ENCODE measurements at places on chromosomes 5 and 9.

GRCh38 chr5:66285343-66285922, 141.3 kb downstream of the SREK1 start:
- DNase-seq = no peak

- no peak for DNase-seq
Observed at GRCh38 chr9:91177661-91178280, 183.9 kb downstream of the AUH start.

- no peak for DNase-seq
Observed at GRCh38 chr5:127002390-127002789, 28.0 kb downstream of the MARCHF3 start.

DNA sequence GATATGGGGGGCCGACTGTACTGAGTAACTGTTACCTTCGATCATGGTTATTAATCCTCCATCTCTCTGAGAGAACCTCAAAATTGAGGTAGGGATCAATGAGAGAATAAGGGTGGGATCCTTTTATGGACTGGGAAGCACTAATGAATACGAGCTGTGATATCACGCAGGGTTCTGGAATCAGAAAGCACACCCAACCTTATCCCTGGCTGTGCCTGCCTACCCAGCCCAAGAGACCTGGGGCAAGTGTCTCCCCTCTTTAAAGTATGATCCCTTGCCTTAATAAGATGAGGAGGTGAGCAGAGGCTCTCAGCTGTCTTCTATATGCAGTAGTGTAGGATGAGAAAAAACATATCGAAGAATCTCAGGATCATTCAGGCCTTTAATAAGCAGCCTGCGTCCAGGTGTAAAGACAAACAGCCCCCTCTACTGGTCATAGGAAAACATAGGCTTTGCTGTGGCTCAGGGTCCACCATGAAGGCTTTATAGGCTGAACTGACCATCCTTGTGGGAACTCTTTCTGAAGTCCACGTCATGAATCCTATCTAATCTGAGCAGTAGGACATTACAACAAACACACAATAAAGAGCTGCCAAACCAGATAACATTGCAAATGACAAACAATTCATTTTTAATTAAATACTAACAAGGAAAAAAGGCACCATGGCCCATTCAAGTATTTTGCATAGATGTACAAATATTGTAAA, 16.8 kb downstream of the NIPAL4 start:
- DNase-seq = peak; percentile 39

GRCh38 chr5:179437341-179438001, 92.2 kb upstream of the ADAMTS2 start:
- no peak for DNase-seq

GRCh38 chr5:124932791-124933600, 186.6 kb upstream of the ZNF608 start:
- DNase-seq = no peak

GRCh38 chr9:115198001-115198400, 80.0 kb upstream of the TNC start:
- no peak for DNase-seq

- DNase-seq = no peak
Observed at GRCh38 chr9:124353166-124353768, 62.0 kb downstream of the PSMB7 start.

DNA sequence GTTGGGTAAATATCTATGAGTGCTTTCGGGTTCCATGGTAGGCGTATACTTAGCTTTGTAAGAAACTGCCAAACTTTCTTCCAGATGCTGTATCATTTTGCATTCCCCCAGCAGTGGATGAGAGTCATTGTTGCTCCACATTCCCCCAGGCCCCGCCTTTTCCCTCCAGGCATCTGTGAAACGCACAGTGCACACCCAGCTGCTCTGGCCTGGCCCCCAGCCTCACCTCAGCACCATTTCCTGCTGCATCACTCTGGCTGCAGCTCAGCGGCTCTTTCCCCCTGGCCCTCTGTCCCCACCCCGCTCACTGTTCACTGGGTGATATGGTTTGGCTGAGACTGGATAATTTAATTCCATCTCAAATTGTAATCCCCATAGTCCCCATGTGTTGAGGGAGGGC, 76.6 kb upstream of the SPTLC1 start:
- DNase-seq = no peak

GRCh38 chr9:121736934-121737462, 85.6 kb downstream of the DAB2IP start:
- DNase-seq = no peak

GRCh38 chr5:128349044-128349858, 188.8 kb downstream of the FBN2 start:
- peak; percentile 67 for DNase-seq

DNA sequence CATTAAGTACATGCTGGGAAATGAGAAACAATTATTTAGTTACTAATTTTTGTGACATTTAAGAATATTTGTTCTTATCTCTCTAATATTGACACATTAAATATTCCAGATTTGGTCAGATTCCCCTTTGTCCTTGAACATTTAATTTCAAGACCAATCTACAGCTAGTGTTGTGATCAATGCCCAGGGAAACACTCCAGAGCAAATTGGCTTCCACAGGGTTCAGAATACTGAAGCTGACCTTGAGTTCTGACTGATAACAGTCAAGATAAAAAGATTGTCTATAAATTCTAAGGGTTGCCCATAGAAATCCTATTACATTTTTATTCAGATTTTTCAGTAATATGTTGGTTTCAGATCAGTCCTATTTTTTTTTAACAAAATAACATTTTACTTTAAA, 31.3 kb downstream of the ZFYVE16 start:
- DNase-seq = no peak

GRCh38 chr9:129934041-129934591, 98.9 kb downstream of the USP20 start:
- no peak for DNase-seq

DNA sequence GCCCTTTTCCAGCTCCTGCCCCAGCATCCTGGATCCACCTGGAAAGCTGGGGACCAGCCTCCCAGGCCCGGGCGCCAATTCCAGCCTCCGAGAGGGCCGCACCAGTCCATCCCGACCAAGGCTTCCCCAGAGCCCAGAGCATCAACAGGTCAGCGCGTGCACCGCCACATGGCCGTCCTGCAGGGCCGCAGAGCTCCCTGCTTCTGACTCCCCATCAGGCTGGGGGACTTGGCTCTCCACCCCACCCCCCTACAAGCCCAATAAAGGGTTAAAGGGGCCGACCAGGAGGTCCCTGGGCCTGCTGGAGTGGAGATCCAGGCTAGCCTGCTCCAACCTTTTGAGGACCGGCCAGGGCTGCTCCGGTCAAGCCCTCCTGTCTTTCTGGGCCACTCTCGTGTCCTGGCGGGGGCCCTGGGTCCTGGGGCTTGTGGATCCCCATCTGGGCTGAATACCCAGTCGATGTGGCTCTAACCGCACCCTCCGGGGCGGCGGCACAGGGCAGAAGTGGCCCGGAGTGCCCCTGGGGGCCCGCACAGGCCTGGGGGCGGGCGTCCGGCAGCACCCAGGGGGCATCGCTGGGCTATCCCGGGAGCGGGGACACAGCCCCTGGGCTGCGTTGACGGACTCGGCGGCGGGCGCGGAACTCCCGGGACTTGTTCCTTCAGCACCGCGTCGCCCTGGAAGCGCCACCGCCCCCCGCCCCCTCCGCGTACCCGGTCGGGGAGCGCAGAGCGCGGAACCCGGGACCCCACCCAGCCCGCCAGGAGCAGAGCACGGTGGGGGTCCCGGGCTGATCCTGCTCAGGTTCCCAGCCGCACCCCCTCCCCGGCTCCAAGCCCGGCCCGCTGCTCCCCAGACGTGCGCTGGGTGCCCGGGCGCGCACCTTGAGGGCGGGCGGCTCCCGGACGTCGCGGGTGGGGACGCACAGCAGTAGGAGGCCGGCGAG, 590 bp downstream of the ENTPD2 start:
- no peak for DNase-seq

DNA sequence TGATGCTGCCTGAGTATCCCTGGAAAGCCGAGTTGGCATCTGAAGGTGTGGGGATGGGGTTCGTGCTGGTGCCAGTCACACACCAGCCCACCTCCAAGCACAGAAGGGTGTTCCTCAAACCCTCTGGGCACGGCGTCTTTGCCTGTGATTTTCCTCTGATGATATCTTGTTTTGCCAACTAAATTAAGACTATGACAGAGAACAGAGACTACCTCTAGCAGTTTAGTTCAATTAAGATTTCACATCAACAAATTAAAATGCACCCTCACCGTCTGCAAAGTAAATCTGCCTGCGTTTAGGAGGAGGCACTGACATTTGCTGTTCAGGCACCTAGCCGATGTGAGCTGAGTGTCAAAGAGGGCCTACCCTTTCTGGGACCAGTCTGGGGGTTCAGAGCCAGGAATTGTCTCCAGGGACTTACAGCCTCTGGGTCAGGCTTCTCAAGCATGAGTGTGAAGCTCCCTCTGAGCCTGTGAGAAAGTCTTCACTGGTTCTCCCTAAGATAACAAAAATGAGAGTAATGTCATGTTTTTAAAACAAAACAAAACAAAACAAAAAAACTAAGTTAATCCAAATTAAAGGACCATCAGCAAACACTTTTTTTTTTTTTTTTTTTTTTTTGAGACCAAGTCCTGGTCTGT, 55.4 kb upstream of the CTNNA1 start:
- no peak for DNase-seq

DNA sequence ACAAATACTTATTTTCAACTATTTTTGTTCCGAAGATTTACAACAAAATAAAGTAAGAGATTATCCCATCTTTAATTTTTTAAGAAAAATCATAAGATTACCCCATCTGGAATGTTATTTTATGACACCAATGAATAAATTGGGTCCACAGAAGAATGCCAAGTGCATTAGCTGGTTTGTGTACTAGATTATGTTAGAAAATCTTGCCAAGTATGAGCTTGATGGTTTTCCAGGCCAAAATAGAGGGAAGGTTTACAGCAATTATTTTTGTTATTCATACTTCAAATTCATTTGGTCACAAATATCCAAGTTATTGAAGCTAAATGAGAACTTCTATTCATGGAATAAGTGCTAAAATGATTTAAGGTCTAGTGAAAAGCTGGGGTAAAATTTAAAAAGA, 109.4 kb upstream of the DMRTA1 start:
- no peak for DNase-seq

DNA sequence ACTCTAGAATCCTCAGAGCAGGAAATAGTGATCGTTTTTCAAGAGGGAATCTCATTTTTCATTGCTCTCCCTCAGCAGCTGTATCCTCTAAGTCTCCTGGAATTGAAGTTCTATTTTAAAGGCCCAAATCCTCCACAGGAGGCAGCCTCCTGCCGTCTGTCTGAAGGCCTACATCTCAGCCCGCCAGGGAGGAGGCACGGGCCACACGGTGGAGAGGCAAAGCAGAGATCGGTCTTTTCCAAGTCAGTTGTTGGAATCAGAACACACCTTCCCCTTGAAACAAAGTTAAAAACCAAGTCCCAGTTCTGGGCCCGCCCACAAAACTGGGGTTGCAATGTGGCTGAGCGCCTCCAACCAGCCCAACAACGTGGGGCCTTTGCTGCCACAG, 68.7 kb downstream of the RAPGEF1 start:
- DNase-seq = no peak

GRCh38 chr9:19342947-19343346, 37.1 kb downstream of the RPS6 start:
- no peak for DNase-seq

- no peak for DNase-seq
Observed at GRCh38 chr9:27474305-27474704, 49.8 kb upstream of the IFNK start.

DNA sequence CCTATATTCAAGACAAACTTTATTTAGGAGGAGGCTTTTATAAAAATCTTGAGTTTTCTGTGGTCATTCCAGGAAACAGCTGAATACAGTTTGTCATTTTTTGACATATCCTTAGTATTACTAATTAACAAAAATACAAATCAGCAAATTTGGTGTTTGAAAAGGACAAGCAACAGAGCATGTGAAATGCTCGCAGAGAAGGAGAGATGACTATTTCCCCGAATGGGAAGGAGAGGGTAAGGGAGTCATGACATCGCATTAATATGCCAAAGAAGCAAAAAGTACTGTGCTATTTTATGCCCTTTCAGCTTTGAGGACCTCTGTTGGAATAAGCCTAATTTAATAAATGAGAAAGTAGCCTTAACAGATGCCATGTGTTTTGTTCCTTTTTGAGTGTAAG, 1.8 kb downstream of the SMIM15 start:
- no peak for DNase-seq

DNA sequence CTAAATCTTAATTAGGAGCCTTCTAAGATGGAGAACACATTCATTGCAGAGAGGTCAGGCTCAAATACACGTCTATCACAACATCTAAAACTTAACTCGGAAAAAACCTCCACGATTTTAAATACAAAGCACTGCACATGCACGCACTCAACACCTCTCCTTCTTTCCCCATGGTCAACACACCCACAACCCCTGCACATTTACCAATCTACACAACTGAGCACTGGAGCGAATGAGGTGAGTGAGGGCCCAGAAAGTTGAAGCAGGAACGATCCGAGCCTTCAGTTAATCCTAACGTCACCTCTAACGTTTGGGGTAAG, 278 bp upstream of the NIPSNAP3A start:
- no peak for DNase-seq

GRCh38 chr9:135554718-135555117, 6.8 kb upstream of the PAEP start:
- DNase-seq = no peak

DNA sequence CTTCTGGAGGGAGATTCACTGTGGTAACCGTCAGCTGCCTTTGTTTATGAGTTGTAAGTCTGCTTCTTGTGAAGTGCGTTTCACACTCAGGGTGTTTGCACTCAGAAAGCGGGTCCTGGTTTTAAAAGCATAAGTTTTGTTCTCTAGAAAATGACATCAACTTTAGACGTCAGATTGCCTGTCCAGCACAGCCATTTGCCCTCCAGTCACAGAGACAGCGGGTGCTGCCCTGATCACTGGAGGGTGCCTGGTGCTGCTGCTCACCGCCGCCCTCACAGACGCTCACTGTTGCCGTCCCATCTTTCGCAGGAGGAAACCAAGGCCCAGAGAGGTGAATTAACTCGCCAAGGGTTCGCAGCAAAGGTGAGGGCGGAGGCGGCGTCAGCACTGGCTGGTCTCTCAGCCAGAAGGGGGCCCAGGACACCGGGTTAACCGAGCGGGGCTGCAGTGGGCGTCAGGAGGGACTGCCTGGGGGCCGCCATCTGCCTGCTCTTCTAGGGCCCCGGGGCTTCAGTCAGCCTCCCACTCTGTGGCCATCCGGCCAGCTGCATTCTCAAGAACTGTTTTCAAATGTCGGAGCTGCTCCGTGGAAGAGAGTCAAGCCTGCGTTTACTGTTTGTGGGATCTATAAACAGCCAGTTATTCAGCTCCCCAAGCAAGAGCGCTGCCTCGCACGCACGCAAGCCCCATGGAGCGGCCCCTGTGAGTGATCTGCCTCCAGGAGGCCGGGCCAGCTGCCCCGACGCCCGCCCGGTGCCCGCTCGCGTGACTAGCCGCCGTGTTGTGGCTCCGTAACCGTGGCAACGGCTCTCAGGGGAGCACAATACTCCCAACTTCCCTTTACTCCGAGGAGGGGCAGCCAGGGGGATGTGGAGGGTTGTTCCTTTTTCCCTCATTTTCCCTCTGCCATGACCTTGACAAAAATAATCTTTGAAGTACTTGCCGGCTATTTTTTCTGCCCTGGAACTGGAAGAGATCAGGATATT, 43.4 kb upstream of the EXOC3 start:
- peak; percentile 99 for DNase-seq

DNA sequence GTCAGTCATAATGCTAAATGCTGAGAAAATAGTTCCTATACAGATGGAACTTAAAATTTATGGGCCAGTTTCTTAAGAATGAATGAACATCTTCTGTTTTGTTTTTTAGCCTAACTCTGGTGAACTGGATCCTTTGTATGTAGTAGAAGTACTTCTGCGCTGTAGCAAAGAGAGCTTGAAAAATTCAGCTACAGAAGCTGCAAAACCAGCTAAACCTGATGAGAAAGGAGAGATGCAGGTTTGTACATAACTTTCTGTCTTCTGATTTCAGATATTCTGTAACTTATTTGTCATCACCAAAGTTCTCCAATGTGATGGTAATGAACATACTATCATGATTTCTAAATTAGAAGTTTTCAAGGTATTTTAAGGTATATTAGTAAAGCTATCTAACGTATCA, 80.1 kb downstream of the MTREX start:
- DNase-seq = no peak
